IMR-90 (cell line): ENCODE measurements at places on chromosomes 3 and 15.

- DNase-seq: peak; percentile 7
Measured at GRCh38 chr3:68919000-68919399, 13.3 kb downstream of the TAFA4 start.

- DNase-seq: no peak
Measured at GRCh38 chr15:39291690-39292089, 289.2 kb upstream of the THBS1 start.

GRCh38 chr15:63353887-63354286 is 27.8 kb downstream of the CA12 start:
- DNase-seq: no peak

- DNase-seq: no peak
Measured at GRCh38 chr3:10667269-10667668, 148.8 kb upstream of the SLC6A11 start.

- DNase-seq: no peak
Measured at GRCh38 chr3:76855451-76855850, 184.4 kb upstream of the ROBO2 start.

GRCh38 chr3:189724356-189724755 is 93.2 kb downstream of the TP63 start:
- DNase-seq: peak; percentile 36

DNA sequence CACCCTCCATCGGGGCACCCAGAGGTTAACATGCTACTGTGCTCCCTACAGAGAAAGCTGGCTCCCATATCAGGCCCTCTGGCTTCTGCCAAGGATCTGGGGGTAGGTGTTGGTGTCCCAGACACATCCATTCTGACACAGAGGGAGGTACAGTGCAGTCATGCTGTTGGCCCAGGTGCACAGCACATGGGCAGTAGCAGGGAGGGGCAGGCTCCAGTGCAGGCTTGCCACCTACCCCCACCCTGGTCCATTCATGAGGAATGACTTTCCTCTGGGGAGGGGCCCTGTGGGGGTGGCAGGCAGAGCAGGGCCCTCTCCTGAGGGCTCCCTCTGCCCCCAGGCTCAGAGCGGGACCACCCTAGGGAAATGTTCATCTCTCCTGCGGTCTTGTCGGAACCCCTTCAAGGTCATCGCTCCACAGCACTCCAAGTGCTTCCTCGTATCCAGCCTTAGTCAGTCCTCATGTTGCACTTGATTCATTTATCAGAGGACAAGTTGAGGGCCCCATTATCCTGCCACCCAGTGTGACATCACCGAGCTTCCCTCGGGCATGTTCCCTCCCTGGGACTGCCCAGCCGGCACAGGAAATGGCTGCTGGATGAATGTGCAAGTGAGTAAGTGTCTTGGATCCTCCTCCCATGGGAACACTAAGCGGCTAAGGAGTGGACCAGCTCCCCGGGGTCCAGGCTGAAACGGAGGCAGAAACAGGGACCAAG is 10.0 kb downstream of the DUSP7 start:
- peak; percentile 98 for DNase-seq

- DNase-seq: no peak
Measured at GRCh38 chr3:194273743-194274310, 77.3 kb downstream of the CPN2 start.

- no peak for DNase-seq
Measured at GRCh38 chr15:60536314-60536713, 57.4 kb upstream of the ICE2 start.

DNA sequence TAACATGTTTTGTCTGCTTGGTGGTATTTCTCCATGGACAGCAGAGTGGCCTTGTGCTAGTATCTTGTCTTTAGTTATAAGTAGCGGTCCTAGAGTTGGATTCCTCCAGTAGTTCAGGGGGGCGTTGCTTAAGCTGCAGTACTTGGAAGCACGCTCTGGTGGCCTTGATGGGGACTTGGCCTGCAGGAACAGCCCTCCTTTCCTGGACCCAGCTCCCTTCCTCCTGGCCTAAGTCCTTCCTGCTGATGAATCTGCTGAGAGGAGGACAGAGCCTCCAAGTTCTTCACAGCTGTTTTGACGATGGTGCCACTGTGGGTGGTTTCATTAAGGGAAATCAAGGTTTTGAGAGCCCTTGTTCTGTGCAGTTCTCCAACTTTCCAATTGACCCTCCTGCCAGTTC is 38.6 kb upstream of the SEC22A start:
- DNase-seq: no peak

- no peak for DNase-seq
Measured at GRCh38 chr3:143160437-143160836, 40.9 kb downstream of the CHST2 start.

DNA sequence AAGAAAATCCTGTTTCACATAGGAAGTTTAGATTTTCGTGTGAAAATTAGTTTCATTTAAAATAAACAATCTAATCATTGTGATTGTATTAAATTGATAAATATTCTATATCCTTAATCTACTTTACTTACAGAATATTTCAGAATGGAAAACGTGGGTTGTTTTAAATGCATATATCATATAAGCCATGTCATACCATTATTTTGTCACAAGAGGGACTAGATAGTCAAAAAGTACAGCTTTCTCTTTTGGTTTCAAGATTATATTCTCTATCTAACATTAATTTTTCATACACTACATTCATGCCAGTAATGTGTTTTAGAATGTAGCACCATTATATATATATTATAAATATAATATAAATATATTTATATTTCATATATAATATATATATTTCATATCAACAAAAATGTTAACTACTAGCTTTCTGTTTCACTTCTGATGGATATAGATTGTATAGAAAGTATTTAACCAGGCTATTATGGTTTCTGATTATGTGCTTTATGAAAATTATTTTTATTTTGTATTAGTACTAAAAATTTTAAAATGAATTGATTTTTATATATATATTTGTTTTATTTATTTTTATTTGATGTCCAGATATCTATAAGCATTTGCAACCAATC is 45.3 kb downstream of the OSTN start:
- DNase-seq: peak; percentile 35

GRCh38 chr15:80191198-80191597 is 38.4 kb downstream of the FAH start:
- no peak for DNase-seq
